ENCODE measurements at places on chromosomes 5 and 9.

DNA sequence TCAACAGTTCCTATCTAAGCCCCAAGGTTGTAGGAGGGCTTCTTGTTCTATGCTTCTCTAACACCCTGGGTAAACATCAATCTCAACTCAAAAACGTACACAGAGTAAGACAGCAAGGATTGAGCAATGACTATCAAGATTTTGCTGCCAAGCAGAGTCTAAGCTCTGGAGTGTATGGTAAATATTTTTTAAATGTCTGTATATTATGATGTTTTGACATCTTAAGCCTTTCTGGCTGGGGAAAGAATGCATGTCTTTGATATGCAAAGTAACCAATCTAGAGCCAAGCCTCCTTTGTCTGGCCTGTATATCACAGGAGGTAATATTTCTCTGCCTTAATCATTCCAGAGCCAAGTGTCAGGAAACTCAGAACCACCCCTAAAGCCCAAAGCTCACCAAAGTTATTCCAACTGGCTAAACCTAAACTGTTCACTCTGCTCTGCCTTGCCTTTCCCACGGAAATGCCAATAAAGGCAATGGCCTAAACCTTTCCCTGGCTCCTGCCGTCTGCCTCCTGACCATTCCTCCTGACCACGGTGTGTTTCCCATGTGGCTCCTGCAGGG lies 45.2 kb downstream of the YIPF5 start:
- no peak for DNase-seq

GRCh38 chr5:33601881-33602280 lies 161.1 kb downstream of the TARS1 start:
- DNase-seq, result no peak

GRCh38 chr5:68544648-68545552 lies 329.3 kb downstream of the PIK3R1 start:
- no peak for DNase-seq

- no peak for DNase-seq
These were observed 4.2 kb downstream of the SCGB3A2 start for GRCh38 chr5:147882586-147883313.

- no peak for DNase-seq
These were observed 20.2 kb upstream of the MED27 start for GRCh38 chr9:132099741-132100407.

- no peak for DNase-seq
These were observed 1207.1 kb upstream of the CDH18 start for GRCh38 chr5:21195145-21195544.

- DNase-seq, result no peak
These were observed 17.5 kb downstream of the CDH12 start for GRCh38 chr5:22835686-22836085.

- DNase-seq, result no peak
These were observed 45.4 kb downstream of the JADE2 start for GRCh38 chr5:134570886-134571285.

DNA sequence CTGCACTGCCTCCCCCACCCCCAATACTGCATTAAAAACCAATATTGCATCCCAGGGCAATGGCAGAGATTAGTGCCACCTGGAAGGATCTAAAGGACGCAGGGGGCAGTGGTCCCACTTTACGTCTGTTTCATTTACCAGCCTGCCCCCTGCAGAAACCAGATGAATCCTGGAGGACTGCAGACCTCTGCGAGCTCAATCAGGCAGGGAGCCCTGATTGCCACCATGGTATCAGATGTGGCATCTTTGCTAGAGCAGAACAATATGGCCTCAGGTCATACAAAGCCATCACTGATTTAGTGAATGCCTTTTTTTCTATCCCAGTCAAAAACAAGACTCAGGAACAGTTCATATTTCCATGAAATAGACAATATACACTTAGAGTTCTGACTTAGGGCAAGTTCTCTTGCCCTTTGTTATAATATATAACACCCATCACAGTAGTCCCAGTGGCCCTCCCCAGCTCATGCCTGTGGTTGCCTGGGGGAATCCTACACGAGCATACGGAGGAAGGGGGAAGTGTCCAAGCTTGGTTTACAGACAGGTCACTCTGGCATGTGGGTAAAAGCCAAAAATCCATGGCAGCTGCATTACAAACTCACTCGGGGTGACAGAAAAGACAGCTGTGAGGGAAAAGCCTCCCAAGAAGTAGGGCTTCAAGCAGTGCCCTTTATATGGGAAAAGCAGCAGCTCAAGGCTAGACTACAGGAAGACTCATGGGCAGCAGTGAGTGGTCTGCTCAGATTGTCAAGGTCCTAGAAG lies 85.1 kb downstream of the MED27 start:
- DNase-seq, result no peak

GRCh38 chr9:125904155-125904851 lies 157.1 kb downstream of the PBX3 start:
- DNase-seq, result no peak

GRCh38 chr5:133284306-133284705 lies 232.5 kb downstream of the HSPA4 start:
- no peak for DNase-seq

DNA sequence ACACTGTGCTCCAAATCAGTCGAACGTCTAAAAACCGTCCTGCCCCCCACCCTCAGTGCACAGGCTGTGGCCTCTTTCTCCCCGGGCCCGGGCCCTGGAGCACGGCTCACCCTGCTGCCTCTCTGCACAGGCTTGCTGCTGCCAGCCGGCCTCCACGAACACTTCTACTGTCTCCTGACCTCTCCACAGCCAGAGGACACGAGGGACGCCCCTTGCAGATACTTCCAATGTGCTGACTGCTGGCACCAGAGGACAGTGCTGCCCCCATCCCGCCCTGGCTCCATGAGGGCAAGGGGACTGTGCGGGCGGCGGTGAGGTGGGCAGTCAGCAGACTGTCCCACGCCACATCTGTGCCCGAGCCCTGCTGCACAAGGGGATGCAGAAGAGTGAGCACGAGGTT lies 174.8 kb downstream of the COL23A1 start:
- DNase-seq, result no peak

- no peak for DNase-seq
These were observed 119.8 kb upstream of the TBC1D2 start for GRCh38 chr9:98375138-98375726.

DNA sequence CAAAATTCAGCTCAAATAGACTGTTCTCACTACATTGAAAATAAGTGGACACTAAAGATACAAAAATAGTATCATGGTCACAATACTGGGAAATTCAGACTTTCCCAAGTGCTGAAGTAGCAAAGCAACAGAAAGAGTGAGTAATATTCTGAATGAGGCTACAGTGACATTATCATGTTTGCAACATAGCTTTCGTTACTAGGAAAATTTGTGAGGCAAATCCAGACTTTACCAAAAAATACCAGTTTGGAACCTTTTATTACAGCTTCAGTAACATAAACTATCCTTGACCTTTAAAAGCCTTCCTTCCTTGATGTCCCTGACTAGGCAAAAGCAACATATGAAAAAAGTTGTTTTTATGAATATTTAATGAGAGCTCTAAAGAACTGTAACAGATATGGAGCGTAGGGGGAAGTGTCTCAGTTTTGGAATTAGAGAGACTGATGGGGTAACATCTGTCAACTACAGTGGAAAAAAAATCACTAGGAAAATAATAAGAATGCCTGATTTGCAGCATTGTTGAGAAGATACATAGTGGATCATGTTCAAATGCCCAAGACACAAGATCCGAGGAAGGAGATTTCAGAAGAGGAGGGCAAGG lies 312.9 kb downstream of the ADGRV1 start:
- DNase-seq, result no peak

DNA sequence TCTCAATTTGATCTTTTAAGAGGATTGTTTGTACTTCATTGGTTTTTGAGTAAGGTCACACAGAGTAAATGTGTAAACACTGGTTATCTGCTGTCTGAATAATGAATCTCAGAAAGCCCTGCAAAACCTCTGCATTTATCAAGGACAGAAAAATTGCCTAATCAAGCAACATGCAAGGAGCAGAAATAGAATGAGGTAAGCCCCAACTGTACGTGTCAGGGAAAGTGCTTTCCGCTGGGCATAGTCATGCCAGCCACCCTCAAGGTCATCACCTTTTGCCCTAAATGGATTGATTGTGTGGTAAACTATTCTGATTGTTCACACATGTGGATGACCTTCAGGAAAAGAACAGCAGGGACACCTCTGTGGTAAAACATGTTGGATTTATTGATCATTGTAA lies 376.9 kb upstream of the KCNN2 start:
- DNase-seq, result no peak

GRCh38 chr9:133994353-133995011 lies 2.4 kb upstream of the VAV2 start:
- DNase-seq, result peak; percentile 72

DNA sequence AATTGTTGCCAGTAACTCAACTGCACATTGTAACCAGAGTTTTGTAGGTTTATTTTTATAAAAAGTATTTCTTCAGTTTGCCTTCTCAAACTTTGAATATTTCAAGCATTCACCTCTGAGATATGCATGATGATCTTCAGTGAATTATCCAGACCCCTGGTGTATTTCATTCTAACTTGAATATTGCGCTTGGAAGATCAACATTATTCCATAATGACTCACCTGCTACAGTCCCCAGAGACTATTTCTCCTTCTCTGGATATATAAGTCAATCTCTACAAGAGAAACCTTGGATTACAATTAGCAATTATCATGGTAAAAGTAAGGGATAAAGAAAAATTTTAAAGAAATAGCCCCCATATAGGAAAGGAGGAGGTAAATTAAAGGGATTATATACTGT lies 1041.0 kb downstream of the TLE1 start:
- DNase-seq, result no peak

DNA sequence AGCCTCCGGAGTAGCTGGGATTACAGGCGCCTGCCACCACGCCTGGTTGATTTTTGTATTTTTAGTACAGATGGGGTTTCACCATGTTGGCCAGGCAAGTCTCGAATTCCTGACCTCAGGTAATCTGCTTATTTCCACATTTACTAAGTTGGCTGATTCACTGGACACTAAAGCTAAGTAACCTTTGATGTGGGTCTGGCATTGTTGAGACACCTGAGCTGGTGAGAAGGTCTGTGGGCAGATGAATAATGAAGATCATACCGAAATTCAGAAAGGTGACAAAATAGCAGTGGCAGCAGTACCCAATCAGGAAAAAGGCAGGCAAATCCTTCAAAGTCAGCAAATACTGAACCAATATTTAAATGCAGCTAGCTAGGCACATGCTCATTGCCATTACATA lies 210.6 kb upstream of the ZNF608 start:
- no peak for DNase-seq

DNA sequence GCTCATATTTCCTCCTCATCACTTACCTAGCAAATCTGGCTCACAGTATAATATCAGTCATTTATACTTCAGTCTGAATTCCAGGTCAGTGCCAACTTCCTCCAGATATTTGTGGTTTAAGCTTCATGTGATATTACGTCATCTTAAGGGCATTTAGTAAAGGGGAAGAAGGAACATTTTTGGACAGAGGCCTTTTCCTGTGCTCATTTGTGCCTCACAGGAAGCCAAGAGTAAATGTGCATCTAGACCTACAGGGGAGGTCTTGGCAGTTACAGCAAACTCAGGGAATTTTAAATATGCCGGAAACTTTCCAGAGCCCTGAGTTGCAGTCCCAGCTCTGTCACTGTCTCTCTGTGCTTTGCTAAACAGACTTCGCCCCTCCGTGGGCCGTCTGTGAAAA lies 12.3 kb upstream of the KCNIP1 start:
- no peak for DNase-seq

GRCh38 chr5:95530416-95530815 lies 24.4 kb downstream of the SKIC3 start:
- DNase-seq, result no peak

- DNase-seq, result no peak
These were observed 64.7 kb downstream of the GDA start for GRCh38 chr9:72213906-72214305.

DNA sequence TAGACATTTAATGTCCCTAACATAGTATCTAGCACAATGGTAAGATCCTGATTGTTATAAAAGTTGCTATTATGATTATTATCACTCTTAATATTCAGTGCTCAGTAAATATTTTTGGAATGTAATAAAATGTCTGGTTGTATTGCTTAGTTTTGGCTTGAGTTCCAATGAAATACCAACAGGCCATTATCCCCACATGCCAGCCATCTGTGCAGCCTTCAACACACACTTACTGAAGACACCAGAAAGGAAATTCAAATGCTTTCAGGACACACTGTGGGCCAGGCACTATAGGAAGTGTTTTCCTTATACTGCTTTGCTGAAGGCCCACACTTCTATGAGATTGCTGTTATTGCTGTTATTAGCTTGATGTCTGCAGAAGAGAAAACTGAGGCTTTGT lies 157.5 kb downstream of the TRIM32 start:
- no peak for DNase-seq

- no peak for DNase-seq
These were observed 89.1 kb upstream of the NFIB start for GRCh38 chr9:14403081-14403480.

DNA sequence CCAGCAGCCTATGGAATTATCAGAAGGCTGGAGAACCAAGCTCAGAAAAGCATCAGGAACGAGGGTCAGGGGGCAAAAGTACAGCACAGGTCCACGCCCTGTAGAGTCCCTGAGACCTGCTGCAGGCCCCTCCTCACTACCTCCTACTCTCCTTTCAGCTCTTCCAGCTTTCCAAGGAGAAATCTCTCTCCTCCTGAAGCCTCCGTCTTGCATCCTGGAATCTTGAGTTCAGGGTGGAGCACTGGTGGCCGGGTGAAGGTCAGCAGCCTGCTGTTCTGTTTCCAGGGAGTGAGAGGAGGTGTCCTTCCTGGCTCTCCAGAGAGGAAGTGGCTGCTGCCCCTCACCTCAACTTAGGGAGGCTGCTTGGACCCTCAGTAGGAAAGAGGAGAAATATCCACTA lies 342.3 kb downstream of the ZSWIM6 start:
- no peak for DNase-seq

- no peak for DNase-seq
These were observed 346.9 kb downstream of the KDM4C start for GRCh38 chr9:7104625-7105024.

DNA sequence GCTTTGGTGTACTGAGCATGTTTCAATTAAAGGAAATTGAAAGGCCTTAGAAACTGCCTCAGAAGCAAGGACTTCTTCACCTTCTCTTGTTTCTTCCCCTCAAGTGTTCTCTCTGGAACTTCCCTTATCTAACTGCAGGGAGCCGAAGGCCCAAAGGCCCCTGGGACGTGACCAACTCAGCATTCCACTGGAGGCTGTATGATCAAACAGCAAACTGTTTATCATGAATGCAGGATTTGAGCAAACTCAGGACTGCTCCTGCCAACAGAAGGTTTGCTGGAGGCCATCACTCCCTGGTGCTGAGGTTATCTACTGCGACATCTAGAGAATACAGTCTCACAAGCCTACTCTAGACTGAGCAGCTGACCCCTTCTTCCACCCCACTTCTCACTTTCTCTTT lies 4.8 kb upstream of the CDH10 start:
- no peak for DNase-seq

DNA sequence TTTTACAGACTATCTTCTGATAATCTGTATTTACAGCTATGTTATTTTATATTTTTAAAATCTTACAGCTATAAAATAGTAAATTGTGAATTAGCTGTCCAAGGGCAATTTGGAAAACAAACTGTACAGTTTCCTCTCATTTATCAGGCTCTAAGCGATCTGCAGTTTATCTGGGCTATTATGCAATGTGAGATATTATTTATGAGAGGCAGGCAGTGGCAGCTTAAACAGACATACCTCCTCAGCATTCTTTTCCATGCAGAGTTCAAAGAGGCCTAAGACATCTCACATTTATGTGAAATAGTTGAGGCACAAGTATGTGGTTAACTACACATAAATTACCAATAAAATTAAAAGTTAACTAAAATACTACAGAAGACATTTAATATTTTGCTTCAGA lies 10.2 kb downstream of the NIPSNAP3B start:
- no peak for DNase-seq

- no peak for DNase-seq
These were observed 83.4 kb downstream of the PARP8 start for GRCh38 chr5:50749873-50750272.
